ENCODE measurements at places on chromosomes 4 and X. TPM values are rescaled to one million over a fixed set of nuclear protein-coding genes. Genes with fewer than 3 reads are reported as not detected.

CFAP99 gene
- total RNA-seq, result not detected

CETN2 gene
- 58.8 TPM for total RNA-seq

DCAF12L1 gene
- not detected for total RNA-seq

SLC49A3 gene
- 1.4 TPM for total RNA-seq

TBCK gene
- total RNA-seq, result 54.0 TPM

GAR1 gene
- 2.1 TPM for total RNA-seq

DACH2 gene
- total RNA-seq, result not detected

GASK1B gene
- 160 TPM for total RNA-seq

CDX4 gene
- total RNA-seq, result not detected

GLRA2 gene
- not detected for total RNA-seq

VCX3B gene
- not detected for total RNA-seq

TCEAL6 gene
- not detected for total RNA-seq

ARMCX1 gene
- total RNA-seq, result 32.0 TPM

TRIM60 gene
- not detected for total RNA-seq

GPR50 gene
- not detected for total RNA-seq

SLITRK4 gene
- total RNA-seq, result 3.6 TPM

CCDC110 gene
- 5.0 TPM for total RNA-seq

CTPS2 gene
- 12.1 TPM for total RNA-seq

SRPK3 gene
- under 0.01 TPM for total RNA-seq

Data from smooth muscle cell of the umbilical artery (primary cell).